ENCODE measurements at places on chromosomes 3 and 15. TPM values are rescaled to one million over a fixed set of nuclear protein-coding genes. Genes with fewer than 3 reads are reported as not detected.

ZNF717 gene
- total RNA-seq = 19.9 TPM

C15orf62 gene
- not detected for total RNA-seq

ECT2 gene
- 39.1 TPM for total RNA-seq

MED12L gene
- 0.72 TPM for total RNA-seq

SI gene
- total RNA-seq = not detected

SLC12A1 gene
- 0.16 TPM for total RNA-seq

CELSR3 gene
- 3.2 TPM for total RNA-seq

RETNLB gene
- total RNA-seq = not detected

ANKRD34C gene
- total RNA-seq = not detected

IL20RB gene
- total RNA-seq = not detected

SERF2 gene
- 630 TPM for total RNA-seq

ERICH6 gene
- not detected for total RNA-seq

MUC20 gene
- total RNA-seq = not detected

KBTBD12 gene
- total RNA-seq = not detected

CPN2 gene
- total RNA-seq = not detected

ZNF662 gene
- total RNA-seq = 0.13 TPM

SPATA12 gene
- 0.69 TPM for total RNA-seq

MYO5C gene
- 0.11 TPM for total RNA-seq

TM4SF4 gene
- total RNA-seq = not detected

FAM81A gene
- total RNA-seq = 21.2 TPM

CEP19 gene
- total RNA-seq = 4.5 TPM

SOX14 gene
- total RNA-seq = not detected

POTEB3 gene
- total RNA-seq = not detected

MST1R gene
- total RNA-seq = not detected

RAB5A gene
- 43.0 TPM for total RNA-seq

ZNF621 gene
- 6.8 TPM for total RNA-seq

GREM1 gene
- under 0.01 TPM for total RNA-seq

CYFIP1 gene
- 83.3 TPM for total RNA-seq

GOLGA6A gene
- not detected for total RNA-seq

GLDN gene
- not detected for total RNA-seq

CCR8 gene
- not detected for total RNA-seq

DAZL gene
- total RNA-seq = not detected

CCDC191 gene
- total RNA-seq = 0.61 TPM

ICE2 gene
- total RNA-seq = 46.3 TPM

SRGAP3 gene
- total RNA-seq = 2.1 TPM

ARHGEF3 gene
- total RNA-seq = 10.9 TPM

DMXL2 gene
- total RNA-seq = 42.2 TPM

PRR20G gene
- total RNA-seq = not detected

GHSR gene
- total RNA-seq = not detected

AMOTL2 gene
- total RNA-seq = 12.1 TPM

SPTSSB gene
- total RNA-seq = not detected

MGLL gene
- total RNA-seq = 3.2 TPM

ADGRG7 gene
- total RNA-seq = not detected

STX19 gene
- not detected for total RNA-seq

TMIE gene
- total RNA-seq = 0.11 TPM

EEF1AKMT4 gene
- 16.5 TPM for total RNA-seq

TIMP4 gene
- total RNA-seq = not detected
